ENCODE measurements at places on chromosomes 12 and 14. TPM values are rescaled to one million over a fixed set of nuclear protein-coding genes. Genes with fewer than 3 reads are reported as not detected.

- no peak overlapping the region for H3K27ac ChIP-seq
- H3K36me3 ChIP-seq, result peaks cover 24% of the 10 kb centered on the region
- no peaks in the 10 kb centered on the region for H3K27me3 ChIP-seq
Observed at GRCh38 chr12:124391340-124392261, 96.7 kb downstream of the RFLNA start.

DNA sequence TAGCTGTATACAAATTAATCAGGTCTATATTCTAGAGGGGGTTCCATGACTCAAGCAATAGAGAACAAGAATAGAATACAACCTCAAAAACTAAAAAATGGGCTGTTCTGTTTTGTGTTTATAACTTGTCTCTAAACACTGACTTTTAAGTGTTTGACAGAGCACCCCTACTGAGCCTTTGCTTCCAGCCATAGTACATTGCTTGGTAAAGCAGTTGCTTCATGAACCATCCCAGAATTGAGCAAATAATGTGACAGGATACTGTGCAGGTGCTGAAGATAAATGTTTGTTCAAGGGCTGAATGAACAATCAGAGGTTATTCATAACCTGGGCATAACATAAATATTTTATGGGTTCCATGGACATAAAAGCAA lies 11.5 kb downstream of the SPTSSA start:
- H3K36me3 ChIP-seq, result no peaks in the 10 kb centered on the region
- DNase-seq, result no peak
- no peaks in the 10 kb centered on the region for H3K27me3 ChIP-seq
- no peak overlapping the region for H3K4me3 ChIP-seq

DNA sequence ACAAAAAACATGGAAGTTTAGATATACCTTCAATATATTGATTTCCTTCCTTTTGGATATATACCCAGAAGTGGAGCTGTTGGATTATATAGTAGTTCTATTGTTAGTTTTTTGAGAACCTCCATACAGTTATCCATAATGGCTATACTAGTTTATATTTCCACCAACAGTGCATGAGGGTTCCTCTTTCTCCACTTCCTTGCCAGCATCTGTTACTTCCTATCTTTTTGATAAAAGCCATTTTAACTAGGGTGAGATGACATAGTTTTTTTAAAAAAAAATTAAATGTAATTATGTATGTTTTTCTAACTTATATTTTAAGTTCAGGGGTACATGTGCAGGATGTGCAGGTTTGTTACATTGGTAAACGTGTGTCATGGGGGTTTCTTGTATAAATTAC lies 10.0 kb upstream of the SLC38A4 start:
- H3K4me1 ChIP-seq, result peaks cover 11% of the 10 kb centered on the region
- no peak overlapping the region for H3K4me3 ChIP-seq
- no peak overlapping the region for H3K27ac ChIP-seq
- no peaks in the 10 kb centered on the region for H3K36me3 ChIP-seq

- no peak overlapping the region for H3K27ac ChIP-seq
- H3K36me3 ChIP-seq, result no peaks in the 10 kb centered on the region
- no peaks in the 10 kb centered on the region for H3K27me3 ChIP-seq
- no peak for DNase-seq
- H3K4me3 ChIP-seq, result no peak overlapping the region
Observed at GRCh38 chr14:70278281-70278680, 81.2 kb downstream of the COX16 start.

DNA sequence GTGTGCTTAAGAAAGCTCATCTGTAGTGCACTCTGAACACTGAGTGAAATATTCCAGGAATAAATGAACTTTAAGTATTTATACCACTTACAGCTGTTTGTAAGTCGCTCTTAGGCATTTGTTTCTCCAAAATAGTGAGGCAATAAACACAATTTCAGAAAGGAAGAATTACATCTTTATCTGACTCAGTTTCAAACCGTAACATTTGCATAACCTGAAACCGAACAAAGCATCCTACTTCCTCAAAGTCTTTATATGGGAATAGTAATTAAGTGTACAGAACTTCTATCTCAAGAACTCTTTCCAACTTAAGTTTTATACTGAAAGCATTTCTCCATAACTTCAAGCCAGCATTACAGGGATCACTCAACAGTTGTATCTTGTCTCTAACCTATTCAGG lies 58.4 kb downstream of the SOX5 start:
- H3K36me3 ChIP-seq, result no peaks in the 10 kb centered on the region
- H3K4me3 ChIP-seq, result no peak overlapping the region
- H3K4me1 ChIP-seq, result no peaks in the 10 kb centered on the region
- H3K27me3 ChIP-seq, result no peaks in the 10 kb centered on the region

DNA sequence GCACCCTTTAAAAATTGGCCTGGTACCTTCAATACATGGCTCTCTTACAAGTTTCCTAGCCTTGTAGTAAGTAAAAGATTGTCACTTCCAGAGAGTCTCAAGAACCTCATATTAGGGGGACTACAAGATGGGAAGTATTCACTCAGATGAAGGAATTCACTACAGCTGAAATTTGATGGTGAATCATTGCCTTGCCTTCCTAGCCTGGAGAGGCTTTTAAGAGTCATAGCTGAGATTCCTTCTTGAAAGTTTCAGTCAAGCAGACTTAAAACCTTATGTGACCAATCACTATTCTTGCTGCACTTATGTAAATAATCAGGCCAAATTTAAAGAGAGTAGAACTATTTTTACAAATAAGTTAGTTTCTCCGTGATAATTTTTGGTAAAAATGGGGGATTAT lies 451.6 kb downstream of the TRHDE start:
- no peak overlapping the region for H3K27ac ChIP-seq
- no peaks in the 10 kb centered on the region for H3K36me3 ChIP-seq
- H3K4me3 ChIP-seq, result no peak overlapping the region

DNA sequence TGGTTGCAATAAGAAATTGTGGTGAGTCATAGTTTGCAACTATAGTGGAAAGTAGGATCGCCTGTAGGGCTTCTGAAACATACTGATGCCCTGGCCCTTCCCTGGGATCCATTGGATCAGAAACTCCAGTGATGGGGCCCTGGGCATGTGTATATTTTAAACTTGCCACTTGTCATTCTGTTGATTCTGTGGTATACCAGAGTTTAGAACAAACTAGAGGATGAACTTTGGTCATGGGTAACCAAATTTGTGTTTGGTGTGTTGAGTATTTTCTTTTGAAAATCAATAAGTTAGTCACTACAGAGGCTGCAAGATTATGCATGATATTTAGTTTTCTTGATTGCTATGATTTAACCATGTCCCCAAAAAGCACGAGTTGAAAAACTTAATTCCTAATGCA lies 142.2 kb downstream of the SLC15A5 start:
- no peaks in the 10 kb centered on the region for H3K4me1 ChIP-seq
- no peaks in the 10 kb centered on the region for H3K27me3 ChIP-seq
- H3K36me3 ChIP-seq, result no peaks in the 10 kb centered on the region
- no peak for DNase-seq
- no peak overlapping the region for H3K4me3 ChIP-seq
- H3K27ac ChIP-seq, result no peak overlapping the region

- DNase-seq, result no peak
- no peaks in the 10 kb centered on the region for H3K4me1 ChIP-seq
- H3K27me3 ChIP-seq, result no peaks in the 10 kb centered on the region
- H3K36me3 ChIP-seq, result no peaks in the 10 kb centered on the region
Observed at GRCh38 chr14:71536927-71537772, 395.1 kb upstream of the RGS6 start.

DNA sequence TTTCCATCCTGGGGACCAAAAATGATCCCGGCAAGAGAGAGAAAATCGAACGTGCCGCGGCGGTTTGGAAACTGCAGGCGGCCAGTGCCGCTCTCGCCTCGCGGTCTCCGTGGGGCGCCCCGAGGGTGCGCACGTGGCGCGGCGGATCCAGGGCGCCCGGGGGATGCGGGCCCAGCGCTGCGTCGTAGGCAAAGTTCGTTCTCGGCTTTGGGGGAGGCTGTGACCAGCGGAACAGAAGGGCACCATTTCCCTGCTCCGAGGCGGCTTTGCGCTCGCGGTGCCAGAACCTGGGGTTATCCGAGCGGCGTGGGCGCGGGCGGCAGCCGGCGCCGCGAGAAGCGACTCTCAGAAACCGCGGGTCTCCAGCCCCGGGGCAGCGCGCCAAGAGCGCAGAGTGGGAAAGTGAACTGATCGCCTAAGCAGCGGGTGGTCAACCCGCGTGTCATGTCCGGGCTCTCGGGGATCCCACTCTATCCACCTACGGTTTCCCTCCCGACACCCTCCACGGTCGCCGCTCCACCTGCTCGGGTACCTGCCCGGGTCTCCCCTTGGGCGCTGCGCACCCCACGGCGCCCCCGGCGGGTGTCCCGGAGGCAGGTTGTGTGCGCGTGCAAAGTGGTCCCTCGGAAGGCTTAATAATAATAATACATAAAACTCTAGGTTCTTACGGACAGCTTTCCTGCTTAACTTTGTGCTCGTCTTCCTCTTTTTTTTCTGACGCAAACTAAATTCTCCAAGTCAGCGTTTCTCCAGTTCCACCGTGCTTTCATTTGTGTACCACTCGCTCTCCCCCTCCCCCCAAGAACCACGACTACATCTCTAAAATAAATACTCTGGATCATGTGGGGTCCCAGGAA lies 1.2 kb downstream of the ESRRB start:
- DNase-seq, result no peak
- no peak overlapping the region for H3K4me3 ChIP-seq
- H3K36me3 ChIP-seq, result no peaks in the 10 kb centered on the region
- peaks cover 13% of the 10 kb centered on the region for H3K27me3 ChIP-seq
- no peak overlapping the region for H3K27ac ChIP-seq

DNA sequence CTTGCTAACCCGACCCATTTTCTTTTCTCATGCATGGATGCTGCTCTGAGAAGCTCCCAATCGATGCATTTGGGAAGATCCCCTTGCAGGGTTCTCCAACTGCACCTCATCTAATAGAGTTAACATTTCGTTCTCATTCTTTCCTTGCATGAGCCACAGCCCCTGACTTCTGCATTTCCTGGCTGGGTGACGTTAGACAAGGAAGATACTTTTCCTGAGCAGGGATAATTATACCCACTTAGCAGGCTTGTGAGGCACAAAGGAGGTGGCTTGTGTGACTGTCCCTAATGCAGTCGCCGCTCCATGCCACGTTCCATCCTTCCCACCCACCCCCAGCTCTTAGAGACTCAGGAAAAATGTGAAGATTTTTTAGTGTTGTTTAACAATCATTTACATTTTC lies 195.1 kb downstream of the CHST11 start:
- H3K4me1 ChIP-seq, result peaks cover 4% of the 10 kb centered on the region
- H3K4me3 ChIP-seq, result no peak overlapping the region
- no peaks in the 10 kb centered on the region for H3K36me3 ChIP-seq
- no peaks in the 10 kb centered on the region for H3K27me3 ChIP-seq
- no peak overlapping the region for H3K27ac ChIP-seq

DNA sequence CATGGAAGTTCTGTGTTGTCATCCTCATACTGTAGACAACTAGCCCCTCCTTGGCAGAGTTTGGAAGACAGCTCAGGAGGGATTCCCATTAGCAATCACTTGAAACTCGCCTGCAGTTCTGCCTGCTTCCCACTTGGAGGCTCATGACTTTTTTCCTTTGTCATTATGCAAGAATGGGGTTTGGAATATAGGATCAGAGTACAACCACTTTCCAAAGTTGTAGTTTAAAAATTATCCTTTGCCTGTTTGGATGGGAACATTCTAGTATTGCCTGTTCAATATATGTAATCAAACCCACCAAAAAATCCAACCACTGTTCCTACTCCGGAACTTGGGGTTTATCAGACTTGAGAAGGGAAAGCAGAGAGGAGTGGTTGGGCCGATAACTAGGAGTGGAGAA lies 2.1 kb upstream of the GPD1 start:
- H3K4me1 ChIP-seq, result no peaks in the 10 kb centered on the region
- H3K4me3 ChIP-seq, result no peak overlapping the region
- no peaks in the 10 kb centered on the region for H3K27me3 ChIP-seq
- DNase-seq, result no peak
- no peak overlapping the region for H3K27ac ChIP-seq

SDSL gene
- not detected for polyA plus RNA-seq

KLRD1 gene
- 0.50 TPM for polyA plus RNA-seq

FLRT2 gene
- polyA plus RNA-seq, result not detected

SLC4A8 gene
- polyA plus RNA-seq, result 0.14 TPM

KRT6C gene
- polyA plus RNA-seq, result not detected

HOXC4 gene
- polyA plus RNA-seq, result not detected

CMA1 gene
- polyA plus RNA-seq, result not detected
